ENCODE measurements at places on chromosomes 12 and 14.

DNA sequence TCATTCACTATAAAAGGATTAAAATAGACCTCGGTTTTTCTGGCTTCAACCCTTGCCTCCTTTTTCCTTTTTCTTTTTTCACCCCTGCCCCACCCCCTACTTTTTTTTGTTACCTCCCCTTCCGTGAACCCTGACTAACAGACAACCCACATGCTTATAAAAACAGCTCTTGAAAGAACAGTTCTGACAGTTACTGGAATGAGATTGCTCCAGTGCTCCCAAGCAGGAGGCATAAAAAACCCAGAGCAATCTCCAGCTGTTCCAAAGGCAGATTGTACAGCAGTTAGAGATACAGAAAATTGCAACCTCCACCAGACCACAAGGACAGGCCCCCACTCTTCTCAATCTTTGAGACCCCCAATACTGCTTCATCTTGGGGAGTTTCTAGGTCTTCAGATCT, 29.9 kb upstream of the TMEM260 start:
- DNase-seq = no peak

DNA sequence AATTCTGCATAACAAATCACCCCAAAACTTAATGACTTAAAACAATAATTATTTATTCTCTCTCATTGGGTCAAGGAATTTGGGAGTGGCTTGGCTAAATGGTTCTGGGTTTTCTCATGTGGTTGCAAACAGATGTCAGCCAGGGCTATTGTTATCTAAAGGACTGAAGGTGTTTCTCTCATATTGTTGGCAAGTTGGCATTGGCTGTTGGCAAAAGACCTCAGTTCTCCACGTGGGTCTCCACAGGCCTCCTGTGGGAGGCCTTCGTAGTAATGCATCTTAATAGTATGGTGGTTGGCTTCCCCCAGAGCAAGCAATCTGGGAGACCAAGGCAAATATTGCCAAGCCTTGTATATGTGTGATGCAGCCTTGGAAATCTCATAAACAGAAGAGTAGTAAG, 14.4 kb downstream of the GALNT16 start:
- DNase-seq = no peak

- DNase-seq = no peak
These were observed 287.5 kb downstream of the GALC start for GRCh38 chr14:87705439-87705896.

- DNase-seq = no peak
These were observed 30.7 kb downstream of the EMP1 start for GRCh38 chr12:13227191-13227590.

DNA sequence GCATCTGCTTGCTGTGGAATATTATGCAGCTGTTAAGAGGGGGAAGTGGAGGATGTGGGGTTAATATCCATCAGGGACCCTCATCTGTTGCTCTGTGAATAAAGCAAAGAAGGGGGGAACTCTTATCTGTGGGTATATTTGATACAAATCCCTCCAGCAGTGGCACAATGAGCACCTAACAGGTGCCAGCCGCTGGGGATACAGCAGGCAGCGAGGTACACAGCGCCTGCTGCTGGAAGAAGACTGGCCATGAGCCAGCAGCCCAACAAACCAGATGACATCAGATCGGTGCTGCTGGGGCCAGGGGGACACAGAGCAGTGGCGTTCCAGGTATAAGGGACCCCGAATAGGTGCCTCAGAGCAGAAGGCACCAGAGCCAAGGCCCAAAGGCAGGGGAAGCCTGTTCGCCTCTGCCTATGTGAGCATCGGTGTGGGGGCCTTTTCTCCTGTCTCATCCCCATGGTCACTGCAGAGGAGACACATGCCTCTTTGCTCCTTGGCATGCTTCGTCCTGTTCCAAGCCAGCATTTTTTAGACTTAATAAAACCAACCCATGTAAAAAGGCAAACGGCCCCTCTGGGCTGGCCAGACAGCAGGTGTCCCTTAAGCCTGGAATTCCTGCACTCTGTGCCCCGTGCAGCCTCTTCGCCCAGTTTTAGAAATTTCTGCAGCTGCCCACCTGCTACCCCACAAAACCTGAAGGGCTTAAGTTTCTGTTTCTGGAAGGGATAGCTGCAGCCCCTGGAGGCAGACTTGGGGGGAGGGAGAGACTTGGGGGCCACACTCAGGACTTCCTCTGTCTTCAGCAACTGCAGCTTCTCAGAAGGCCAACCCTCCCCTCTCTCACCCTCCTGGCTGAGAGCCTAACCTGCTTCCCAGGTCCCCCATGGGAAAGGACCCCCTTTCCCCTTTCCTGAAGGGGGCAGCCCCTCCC, 1.6 kb upstream of the CKB start:
- DNase-seq = no peak

- no peak for DNase-seq
These were observed 47.4 kb downstream of the COCH start for GRCh38 chr14:30921788-30922187.

DNA sequence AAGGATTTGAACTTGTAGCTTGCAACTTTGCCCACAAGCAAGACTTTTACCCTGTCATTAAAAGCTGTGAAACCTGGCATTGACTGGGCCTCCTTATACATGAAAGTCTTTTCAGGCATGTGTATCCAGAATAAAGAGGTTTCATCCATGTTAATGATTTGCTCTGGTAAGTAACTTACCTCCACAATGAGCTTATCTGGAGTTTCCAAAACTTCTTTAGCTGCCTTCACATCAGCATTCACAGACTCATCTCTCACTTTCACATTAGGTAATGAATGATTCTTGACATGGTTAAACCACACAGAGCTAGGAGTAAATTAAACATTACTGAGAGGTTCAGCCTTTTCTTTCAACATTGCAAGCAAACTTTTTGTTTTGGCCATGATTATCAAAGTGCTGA, 234.4 kb upstream of the CLEC14A start:
- no peak for DNase-seq

DNA sequence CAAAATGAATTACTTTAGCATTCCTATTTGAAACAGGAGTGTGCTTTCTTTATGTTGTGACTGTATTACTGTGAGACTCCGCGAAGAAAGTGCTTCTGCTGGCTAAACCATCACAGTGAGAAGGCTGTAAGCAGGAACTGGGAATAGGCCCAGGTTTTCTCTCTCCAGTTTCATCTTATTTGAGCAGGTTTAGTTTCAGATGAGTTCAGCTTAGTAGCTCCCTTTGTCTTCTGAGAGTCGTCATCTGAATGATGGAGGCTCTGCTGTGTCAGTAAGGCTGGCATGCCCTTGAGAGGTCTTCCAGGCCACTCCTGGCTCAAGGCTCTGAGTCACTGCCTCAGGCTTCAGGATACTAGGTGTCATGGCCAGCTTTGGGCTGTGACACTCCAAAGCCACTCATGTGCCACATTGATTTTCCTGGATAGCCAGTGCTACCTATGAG, 205.6 kb upstream of the RGS6 start:
- DNase-seq = no peak

- DNase-seq = no peak
These were observed 48.9 kb downstream of the RNF34 start for GRCh38 chr12:121448771-121449315.

- no peak for DNase-seq
These were observed 6.3 kb upstream of the EVL start for GRCh38 chr14:100058777-100059437.

DNA sequence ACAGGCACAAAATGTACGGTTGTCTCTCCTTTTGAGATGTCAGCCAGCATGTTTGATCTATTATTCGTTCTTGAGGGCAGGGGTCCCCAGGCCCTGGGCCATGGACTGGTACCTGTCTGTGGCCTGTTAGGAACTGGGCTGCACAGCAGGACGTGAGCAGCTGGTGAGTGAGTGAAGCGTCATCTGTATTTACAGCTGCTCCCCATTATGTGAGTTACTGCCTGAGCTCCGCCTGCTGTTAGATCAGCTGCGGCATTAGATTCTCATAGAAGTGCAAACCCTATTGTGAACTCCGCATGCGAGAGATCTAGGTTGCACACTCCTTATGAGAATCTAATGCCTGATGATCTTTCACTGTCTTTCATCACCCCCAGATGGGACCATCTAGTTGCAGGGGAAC, 41.4 kb upstream of the SCN8A start:
- no peak for DNase-seq

- no peak for DNase-seq
These were observed 620 bp downstream of the PGAM5 start for GRCh38 chr12:132711080-132711843.

GRCh38 chr14:101477648-101478047, 83.6 kb upstream of the DIO3 start:
- no peak for DNase-seq

GRCh38 chr12:15756822-15757221, 32.4 kb downstream of the EPS8 start:
- DNase-seq = no peak

GRCh38 chr14:31122098-31122611, 85.4 kb downstream of the HECTD1 start:
- no peak for DNase-seq

DNA sequence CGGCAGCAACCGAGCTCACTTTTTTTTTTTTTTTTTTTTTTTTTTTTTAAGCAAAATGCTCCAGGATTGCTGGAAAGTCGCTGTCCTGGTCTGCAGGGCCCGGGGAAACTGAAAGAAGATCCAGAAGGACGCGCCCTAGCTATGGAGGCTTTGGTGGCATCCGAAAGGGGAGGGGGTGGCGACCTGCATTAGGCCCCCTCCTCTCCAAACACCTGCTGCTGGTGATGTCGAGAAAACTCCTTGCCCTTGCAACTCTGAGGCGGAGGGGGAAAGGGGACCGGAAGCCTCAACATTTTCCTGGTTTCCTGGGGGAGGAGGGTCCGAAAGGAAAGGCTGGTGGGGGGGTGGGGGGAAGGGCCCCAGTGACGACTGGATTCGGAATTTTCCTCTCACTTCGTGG, 421.1 kb downstream of the VRK1 start:
- DNase-seq = no peak

DNA sequence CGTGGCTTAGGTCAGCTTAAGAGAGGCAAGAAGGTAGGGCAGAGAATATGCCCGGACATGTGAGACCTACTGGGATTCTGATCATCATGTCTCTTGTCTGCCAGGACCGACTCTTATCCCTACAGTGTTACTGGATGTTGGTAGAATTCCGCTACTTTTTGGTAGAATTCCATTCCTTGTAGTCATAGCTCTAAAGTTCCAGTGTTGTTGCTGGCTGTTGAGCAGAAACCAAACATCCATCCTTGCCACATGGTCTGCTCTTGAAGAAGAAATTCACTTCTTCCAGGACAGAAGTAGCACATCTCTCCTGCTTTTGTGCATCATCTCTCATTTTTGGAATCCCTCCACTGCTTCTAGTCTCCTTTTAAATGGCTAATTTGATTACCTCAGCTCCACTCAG, 453.7 kb downstream of the RPL10L start:
- no peak for DNase-seq

Data from gastrocnemius medialis (tissue), 4 donors.